ENCODE measurements at places on chromosomes 12 and 14. TPM values are rescaled to one million over a fixed set of nuclear protein-coding genes. Genes with fewer than 3 reads are reported as not detected.

Gene FAIM2
- total RNA-seq: 4.6 TPM

Gene RASSF3
- total RNA-seq: 55.4 TPM

Gene MAP1LC3B2
- 1.4 TPM for total RNA-seq

Gene TRIM9
- 1.3 TPM for total RNA-seq

Gene PLCZ1
- not detected for total RNA-seq

DNA sequence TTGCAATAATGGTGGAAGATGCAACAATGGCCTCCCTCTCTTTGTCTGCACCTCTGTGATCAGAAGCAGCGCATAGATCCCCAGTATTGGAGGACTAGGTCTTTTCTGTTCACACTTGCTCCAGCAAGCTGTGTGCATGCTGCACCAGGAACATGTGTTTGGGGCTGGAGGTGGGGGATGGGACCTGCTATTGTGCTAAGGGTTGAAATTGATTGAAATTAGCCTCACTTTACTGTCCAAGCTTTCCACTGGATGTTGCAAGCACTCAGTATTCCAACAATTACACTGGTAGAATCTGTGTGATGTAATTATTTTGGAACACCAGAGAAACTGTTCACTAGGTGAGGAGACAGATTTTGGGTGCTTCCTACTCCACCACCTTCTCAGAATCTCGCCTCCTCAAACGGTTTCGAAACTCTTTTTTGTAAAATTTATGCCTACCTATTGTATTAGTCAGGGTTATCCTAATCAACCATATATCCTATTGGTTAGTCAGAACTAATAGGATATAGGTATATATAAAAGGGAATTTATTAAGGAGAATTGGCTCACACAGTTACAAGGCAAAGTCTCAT lies 35.6 kb downstream of the IFT81 start:
- DNase-seq: no peak

GRCh38 chr12:105013892-105014291 lies 27.8 kb downstream of the NOPCHAP1 start:
- no peak for DNase-seq

DNA sequence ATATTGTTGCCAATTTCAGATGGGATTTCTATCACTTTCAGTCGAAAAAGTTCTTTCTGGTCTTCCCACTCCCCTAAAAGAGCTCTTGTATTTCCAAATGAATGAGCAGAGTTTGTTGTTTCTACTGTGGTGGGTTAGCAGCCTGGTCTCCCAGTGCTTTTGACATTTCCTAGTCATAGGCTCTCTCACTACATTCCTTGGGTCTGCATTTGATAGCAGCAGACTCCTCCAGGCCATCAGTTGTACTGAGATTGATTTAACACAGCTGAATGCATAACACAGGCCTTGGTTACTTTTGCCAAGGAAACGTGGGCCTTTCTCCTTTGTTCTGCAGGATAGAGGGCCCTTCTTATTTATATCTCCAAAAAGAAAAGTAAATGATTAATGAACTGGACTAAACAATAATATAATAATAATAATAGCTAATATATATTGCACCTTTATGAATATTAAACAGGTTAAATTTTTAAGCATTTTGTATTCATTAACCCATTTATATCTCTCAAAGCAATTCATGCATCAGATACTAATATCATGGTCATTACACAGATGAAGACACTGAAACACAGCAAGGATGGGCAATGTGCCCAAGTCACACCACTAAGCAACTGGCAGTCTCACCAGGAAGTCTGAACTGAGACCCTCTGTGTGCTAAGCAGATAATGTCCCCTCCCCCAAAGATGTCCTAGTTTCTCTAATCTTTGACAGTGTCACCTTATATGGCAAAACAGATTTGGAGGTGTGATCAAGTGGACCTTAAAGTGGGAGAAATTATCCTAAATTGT lies 1579.2 kb downstream of the AACS start:
- DNase-seq: no peak

DNA sequence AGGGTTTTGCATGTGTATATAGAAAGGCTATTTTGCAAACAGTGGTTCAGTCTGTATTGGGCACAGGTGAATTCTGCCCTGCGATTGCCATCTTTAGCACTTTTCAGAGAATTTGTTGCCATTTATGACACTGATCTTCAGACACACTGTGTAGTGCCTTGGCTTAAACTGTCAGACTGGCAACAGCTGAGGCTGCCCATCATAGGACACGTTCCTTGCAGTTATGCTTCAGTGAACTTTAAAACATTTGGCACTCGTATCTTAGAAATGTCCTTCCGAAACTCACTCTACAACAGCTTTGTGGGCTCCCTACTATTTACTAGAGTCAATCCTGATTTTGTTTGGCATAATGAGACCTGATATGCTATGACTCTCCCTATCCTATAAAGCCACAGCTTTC lies 29.1 kb downstream of the AP5M1 start:
- DNase-seq: no peak

DNA sequence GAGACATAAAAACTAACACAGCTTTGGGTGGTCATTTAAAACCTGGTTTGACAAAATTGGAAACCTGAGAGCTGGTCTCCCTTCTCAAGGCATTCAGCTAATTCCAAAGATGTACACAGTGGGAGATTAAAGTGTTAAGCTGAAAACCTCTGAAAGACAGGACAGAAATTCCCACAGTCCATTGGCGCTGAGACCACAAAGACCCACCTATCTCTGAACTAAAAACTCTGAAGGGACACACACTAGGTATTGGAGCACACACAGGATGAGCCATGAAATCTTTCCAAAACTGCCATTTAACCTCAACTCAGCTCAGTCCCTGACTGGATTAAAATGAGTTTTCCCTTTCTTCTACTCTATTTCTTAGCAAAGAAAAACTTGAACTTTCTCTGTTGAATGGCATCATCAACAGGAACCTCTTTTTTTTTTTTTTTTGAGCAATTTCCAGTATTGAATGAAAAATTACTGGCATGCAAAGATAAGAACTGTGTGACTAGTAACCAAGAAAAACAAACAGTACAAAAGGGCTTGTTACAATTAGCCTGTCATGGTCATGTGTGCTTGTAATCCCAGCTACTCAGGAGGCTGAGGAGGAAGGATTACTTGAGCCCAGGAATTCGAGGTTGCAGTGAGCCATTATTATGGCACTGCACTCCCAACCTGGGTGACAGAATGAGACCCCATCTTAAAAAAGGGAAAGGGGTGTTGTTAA lies 82.4 kb downstream of the IPO8 start:
- DNase-seq: no peak

GRCh38 chr12:72250346-72250745 lies 21.8 kb upstream of the TRHDE start:
- DNase-seq: no peak

Data from right atrium auricular region (tissue), 2 donors.